ENCODE measurements at places on chromosomes 2 and 18.

- no peak for DNase-seq
Observed at GRCh38 chr2:157053876-157054275, 203.6 kb upstream of the GALNT5 start.

DNA sequence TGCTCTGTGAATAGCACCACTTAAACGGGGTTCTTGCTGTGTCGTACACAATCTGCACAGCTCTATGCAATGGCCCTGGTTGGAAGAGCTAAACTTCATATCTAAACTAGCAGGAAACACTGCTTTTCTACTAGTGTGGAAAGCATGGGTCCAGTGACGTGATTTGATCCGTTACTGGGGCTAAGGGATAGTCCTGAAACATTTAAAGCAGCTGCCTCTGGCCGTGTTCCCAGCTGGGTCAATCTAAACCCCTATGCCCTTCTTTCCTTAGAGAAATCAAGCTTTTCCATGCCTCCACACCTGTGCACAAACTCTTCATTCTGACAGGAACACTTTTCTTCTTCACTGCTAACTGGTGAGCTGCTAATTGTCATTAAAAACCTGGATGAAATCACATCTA is 5.4 kb upstream of the IGFBP5 start:
- no peak for DNase-seq

- DNase-seq = no peak
Observed at GRCh38 chr2:20025065-20025786, 12.8 kb upstream of the MATN3 start.

DNA sequence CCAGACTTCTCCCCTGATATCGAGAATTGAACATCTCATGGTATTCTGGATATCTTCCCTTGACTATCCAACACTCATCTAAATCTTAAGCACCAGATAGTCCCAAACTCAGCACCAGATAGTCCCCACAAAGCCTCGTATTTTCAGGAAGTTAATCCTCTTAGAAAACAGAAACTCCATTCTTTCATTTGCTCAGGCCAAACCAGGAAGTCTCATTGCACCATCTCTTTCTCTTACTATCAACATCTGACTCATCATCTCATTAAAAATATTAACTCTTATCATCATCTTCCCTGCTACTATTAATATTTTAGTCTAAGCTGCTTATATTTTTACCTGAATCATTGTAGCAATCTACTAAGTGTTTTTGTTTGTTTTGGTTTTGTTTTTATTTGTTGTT is 286.4 kb downstream of the GALNT13 start:
- no peak for DNase-seq

DNA sequence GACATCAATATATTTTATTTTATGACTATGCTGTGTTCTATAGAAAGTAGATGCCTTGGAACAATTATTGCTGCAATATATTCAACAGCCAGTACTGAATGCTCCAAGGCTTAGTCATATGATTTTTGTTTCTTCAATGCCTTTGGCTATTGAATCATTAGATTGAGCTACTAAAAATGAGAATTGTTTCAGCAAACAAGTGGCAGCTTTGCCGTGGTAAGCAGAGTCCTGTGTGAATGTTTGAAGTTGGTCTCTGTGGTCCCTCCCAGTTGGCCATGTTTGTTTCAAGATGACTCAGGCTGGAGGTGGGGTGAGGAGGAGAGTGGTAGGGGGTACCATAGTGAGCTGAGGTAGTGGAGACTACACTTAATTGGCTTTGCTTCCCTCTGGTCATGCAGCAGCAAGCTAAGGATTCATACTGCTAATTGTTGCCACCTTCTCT is 198.6 kb upstream of the EPAS1 start:
- DNase-seq = peak; percentile 67

DNA sequence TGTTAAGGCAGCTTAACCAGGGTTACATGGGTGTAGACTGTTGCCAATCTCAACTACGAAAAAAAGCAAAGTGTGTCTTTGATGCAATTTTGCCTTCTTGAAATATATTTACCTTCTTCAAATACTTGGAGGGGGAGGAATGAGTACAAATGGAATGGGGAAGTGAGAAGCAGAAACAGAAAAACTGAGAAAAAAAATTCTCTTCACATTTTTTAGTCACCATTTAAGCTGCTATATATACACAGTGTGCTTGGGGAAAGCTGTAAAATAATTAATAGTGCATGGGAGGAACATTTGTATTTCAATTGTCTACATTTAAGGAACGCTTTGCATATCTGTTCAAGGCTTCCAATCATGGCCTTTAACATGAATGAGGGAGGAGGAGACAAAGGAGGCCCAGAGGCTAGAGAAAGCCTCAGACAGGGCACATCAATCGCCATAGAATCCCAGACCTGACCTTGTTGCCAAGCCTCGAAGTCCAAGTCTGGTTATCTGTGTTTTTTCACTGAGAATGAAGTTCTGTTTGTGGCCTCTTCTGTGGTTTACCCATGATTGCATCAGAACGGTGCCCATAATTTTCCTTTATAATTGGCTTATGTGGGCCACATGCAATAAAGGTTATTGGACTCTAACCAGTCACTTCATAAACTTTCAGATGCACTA is 158.6 kb downstream of the PIK3C3 start:
- DNase-seq = peak; percentile 17

GRCh38 chr18:70931942-70932814 is 643.3 kb downstream of the SOCS6 start:
- no peak for DNase-seq

DNA sequence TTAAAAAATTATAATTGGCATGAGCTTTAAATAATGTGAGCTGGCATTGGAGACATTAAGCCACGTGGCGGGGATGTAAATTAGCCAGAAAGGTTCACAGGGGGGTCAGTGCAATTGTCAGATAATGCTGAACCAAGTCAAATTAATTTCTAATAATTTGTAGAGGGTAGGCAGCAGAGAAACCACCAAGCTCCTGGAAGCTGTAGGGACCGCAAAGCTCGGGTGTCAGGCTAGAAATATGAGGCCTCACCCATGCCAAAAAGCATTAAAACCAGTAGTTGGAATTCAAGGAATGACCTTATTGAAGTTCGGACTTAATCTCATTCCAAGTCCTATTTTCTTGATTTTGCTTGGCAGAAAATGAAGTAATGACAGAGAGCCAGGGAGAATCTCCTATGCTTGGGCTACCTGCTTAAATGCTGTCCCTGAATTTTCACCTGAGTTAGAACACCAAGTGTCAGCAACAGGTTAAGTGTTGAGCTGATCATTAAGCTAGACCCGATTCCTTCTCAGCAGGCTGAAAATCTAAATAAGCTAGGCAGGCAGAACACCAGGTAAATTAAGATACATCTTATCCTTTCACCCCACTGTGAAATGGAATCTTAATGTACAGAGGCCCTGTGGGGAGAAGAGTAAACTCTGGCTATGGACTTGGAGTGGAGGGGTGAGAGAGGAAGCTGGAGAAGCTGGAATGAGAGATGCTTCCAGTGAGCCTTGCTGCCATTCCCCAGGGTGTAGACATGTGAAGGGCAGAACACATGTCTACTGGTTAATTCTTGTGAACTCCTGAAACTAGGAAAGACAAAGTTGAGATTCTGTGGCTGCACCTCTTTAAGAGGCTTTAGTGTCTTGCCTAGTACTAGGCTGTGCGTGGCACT is 520.0 kb downstream of the SLC4A3 start:
- peak; percentile 18 for DNase-seq

GRCh38 chr2:190183539-190183938 is 121.0 kb upstream of the MSTN start:
- DNase-seq = no peak

DNA sequence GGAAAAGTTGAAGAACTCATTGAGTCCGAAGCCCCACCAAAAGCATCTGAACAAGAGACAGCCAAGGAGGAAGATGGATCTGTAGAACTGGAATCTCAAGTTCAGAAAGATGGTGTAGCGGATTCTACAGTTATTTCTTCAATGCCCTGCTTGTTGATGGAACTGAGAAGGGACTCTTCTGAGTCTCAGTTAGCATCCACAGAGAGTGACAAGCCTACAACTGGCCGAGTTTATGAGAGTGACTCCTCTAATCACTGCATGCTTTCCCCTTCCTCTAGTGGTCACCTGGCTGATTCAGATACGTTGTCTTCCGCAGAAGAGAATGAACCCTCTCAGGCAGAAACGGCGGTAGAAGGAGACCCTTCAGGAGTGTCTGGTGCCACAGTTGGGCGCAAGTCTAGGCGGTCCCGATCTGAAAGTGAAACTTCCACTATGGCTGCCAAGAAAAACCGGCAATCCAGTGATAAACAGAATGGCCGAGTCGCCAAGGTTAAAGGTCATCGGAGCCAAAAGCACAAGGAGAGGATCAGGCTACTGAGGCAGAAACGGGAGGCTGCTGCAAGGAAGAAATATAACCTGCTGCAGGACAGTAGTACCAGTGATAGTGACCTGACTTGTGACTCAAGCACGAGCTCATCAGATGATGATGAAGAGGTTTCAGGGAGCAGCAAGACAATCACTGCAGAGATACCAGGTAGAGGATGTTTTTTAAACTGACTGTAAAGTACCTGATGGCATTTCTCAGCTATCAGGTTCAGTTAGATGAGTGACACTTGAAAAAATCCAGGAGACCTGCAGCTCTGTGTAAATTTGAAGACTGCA is 111.9 kb downstream of the HAUS1 start:
- DNase-seq = no peak

GRCh38 chr2:224958462-224958857 is 83.8 kb downstream of the DOCK10 start:
- DNase-seq = peak; percentile 76

GRCh38 chr2:28547223-28547860 is 51.5 kb downstream of the PLB1 start:
- DNase-seq = no peak

DNA sequence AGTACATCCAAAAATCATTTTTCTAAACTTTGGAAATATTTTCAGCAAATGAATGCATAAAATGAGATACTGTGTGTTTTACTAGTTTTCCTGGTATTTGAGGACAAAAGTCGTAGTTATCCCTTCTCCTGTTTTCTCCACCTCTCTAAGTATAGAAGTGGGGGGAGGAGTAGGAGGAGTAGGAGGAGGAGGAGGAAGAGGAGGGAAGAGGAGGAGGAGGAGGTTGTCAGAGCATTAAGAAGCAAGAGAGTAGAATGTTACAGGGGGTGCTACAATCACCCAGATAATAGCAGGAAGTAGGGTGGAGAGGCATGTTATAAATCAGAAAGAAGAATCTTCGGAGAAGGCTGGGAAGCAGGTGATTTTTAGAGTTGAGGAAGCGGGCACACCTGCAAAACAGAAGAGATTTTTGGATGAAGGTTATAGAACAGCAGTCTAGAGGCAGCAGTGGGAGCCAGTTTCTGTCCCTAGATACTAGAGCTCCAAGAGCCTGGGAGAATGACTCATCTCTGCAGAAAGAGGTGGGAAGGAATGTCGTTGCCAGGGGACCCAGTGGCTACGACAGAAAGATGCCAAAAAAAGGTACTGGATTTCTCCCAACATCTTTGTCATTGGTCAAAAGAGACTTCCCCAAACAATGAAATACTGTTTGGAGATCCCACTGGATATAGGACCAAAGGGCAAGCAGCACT is 44.2 kb upstream of the AQP4 start:
- no peak for DNase-seq

DNA sequence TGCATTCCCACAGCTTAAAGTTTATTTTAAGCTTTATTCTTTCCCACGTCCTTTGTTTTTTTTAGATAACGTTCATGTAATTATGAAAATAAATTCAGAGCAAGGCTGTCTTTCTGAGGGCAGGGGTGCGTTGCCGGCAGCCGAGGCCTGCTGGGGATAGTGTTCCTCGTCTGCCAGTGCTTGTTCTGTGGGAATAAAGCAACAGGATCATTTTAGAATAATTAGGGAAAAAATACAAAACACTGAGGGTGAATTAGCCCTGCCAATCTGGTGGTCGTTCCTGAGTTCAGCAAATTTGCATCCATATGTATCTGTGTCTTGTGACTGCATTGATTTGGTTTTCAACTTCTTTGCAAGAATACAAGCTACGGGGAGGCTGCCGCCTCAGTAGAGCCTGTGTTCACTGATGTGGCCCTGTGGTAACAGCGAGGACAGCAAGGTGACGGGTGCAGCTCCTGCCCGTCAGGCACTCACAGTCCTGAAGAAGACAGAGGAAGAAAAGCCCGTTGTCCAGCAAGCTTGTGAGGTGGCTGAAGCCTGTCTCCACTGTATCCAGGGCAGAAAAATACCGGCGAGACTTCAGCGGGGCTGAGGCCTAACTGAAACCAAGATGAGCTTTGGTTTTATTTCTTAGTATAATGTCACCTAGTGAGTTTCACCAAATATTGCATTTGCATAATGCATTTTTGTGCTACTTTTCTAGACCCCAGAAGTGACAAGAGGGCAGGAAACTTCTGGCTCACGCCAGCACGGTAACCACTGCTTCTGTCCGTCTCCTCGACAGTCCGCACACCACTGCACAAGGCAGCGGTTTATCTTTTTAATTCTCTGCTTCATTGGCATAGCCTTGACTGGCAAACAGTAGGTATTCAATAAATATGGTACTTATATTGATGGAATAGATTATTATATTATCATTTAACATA is 64.5 kb downstream of the SH3YL1 start:
- no peak for DNase-seq

DNA sequence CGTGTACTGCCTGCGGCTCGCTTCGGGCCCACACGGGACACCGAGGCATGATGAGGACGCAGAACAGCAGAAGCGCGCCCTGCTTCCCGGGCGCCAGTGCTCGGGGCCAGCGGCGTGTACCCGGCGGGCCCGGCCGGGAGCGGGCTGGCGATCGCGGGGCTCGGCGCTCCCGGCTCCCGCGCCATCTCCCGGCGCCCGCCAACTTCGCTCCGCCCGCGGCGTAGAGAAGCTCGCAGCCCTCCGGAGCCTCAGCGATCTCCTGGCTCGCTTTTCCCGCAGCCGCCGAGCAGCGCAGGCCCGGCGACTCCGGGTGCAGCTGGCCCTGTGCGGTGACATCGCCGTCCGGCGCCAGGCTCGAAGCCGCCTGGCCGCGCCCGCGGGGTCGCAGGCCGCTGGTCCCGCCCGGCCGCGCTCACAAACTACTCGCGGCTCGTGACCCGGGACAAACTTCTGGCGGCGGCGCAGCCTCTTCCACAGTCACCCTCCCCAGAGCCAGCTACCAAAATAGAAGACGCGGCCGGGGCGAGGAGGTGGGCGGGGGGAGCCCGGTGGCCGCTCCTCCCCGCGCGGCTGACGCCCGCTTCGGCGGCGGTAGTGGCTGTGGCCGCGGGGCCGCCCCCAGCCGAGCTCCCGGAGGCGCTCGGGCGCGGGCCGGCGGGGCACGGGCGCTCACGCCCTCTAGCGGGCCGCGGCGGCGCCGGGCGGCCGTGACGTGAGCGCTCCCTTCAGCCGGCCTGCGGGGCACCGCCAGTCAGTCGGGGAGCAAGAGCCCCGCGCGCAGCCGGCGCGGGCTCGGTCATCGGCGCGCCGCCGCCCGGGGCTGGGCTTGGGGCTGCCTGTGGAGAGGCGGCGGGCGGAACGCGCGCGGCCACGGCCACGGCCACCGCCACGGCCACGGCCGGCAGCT is at the start of gene PTPRM:
TSS of gene PTPRM (plus strand) at position 750 of the 907 bp plus-strand sequence. CDS start 503 bp downstream, outside the sequence.
- DNase-seq = no peak

DNA sequence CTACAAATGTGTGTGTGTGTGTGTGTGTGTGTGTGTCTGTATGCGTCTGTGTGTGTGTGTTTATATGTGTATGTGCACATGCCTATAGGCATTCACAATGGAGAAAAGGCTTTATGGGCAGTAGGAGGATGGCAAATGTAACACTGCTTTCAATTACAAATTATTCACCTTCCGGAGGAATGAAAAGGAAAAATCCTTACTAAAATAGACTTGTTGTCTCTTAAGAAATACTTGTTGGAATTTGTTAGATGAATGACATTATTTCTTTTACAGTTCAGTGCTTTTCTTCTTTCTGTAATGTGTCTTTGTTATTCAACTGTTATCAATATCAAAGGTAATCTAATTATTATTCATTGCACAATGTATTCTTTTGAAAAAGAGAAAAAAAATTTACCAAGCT is 874.3 kb downstream of the ERBB4 start:
- DNase-seq = no peak

GRCh38 chr2:196293751-196294515 is 122.6 kb upstream of the STK17B start:
- DNase-seq = peak; percentile 67

GRCh38 chr18:72325307-72325706 is 218.8 kb downstream of the CBLN2 start:
- no peak for DNase-seq
